ENCODE measurements at places on chromosomes 4 and X.

DNA sequence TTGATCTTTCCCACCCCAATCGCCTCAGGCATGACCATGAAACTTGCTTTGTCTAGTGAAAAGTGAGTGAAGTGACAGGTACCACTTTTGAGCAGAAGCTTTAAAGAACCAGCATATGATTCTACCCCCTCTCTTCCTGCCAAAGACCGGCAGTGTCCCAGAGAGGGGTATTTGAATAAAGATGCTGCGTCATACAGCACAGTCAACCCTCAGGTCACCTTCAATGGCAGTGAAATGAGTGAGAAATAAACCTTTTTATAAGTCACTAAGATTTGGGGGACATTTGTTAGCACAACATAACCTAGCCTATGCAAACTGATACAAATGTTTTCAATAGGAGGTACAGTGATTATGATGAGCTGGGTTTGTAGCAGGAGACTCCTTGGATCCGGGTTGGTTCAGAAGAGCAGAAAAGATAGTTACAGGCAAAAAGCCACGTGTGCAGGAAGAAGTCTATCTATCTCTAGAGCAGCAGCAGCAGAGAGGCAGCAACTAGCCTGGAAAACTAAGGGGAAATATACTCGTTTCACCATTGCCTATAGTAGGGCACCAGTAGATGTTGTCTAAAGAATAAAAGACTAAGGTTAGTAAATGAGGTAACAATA, 30.3 kb upstream of the SPRY1 start:
- no peak for DNase-seq

GRCh38 chr4:81850701-81851100, 379.0 kb upstream of the RASGEF1B start:
- DNase-seq = no peak

DNA sequence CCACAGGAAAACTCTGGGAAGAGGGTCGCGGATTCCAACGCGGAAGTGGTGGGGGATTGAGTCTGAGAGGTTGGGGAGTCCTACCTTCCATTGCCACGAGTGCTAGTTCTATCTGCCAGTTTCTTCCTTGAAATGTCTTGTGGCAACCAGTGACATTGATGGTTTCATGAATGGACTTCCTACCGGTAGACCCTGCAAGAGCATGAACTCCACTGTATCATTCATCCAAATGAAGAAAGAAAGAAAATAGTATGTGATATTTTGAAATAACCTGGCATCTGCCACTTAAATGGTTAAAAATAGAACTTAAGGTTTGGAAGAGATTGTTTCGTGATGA, 1.1 kb upstream of the SLC10A7 start:
- DNase-seq = no peak

- DNase-seq = peak; percentile 0
These were observed 1115.5 kb downstream of the NLGN4X start for GRCh38 chrX:5113128-5113527.

- no peak for DNase-seq
These were observed 1.8 kb downstream of the TLR10 start for GRCh38 chr4:38780833-38781484.

DNA sequence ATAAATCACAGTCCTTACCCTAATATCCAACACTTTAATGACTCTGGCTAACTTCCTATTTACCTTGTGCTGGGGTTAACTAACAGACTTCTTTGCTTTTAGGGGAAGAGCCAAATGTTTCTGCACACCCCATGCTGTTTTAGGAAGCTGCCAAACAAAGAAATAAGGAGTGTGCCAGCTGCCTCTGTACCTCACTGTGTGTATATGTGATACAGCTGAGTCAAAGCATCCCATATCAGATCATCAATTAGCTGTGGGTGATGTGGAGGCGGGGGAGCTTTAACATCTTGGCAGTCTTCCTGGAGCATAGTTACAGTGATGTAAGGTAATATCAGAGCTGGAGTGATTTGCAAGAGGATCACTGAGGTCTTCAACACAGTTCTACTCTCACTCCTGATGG, 95.4 kb downstream of the COL25A1 start:
- no peak for DNase-seq

GRCh38 chr4:145960012-145960411, 21.4 kb upstream of the ZNF827 start:
- no peak for DNase-seq

DNA sequence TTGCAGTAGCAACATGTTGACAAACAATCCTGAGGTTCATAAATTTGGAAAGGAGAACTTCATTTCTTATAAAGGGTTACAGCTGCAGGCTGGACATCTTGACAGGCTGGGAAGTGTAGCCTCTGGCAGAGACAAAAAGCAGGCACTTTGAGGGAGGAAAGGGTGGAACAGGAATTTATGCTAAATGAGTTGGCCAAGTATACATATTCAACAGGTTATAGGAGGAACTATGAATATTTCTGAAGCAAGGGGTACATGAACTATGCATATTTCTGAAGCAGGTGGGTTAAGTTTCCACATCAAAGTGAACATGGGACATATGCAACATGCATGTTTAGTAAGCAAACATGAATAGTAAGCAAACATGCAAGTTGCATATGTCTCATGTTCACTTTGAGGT, 1.6 kb upstream of the ANTXR2 start:
- DNase-seq = no peak

GRCh38 chr4:108045687-108046024, 56.0 kb downstream of the HADH start:
- DNase-seq = no peak

GRCh38 chrX:31130457-31131220, 58.8 kb upstream of the FTHL17 start:
- no peak for DNase-seq

GRCh38 chr4:2172627-2173231, 69.2 kb downstream of the HAUS3 start:
- no peak for DNase-seq

DNA sequence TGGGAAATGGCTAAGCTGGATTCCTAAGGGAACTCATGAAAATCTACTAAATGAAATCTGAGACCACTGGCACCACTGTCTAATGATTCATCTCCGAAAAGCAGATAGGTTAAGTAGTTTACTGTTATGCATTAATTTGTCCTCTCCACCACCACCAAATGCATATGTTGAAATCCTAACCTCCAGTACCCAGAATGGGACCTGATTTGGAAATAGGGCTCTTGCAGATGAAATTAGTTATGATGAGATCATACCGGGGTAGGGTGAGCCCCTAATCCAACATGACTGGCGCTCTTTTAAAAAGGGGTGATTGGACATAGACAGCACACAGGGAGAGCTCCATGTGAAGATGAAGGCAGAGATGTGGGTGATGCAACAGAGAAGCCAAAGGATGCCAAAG, 124.9 kb upstream of the GUCY1A1 start:
- DNase-seq = no peak

DNA sequence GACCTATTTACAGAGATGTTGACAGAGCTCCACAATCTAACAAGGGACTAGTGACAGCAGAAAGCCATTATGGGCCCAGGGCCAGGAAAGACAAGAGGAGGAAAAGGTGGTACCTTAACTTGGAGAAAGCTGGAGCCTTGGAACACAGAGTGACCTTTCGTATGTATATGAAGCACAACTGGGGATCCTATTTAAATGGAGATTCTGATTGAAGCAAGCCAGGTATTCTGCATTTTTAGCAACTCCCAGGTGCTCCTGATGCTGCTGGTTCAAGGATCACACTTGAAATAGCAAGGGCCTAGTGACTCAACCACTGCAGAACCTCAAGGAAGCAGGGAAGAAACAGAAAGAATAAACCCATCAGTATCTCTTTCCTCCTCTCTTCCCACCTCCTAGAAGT, 99.4 kb downstream of the TMEM47 start:
- DNase-seq = no peak

DNA sequence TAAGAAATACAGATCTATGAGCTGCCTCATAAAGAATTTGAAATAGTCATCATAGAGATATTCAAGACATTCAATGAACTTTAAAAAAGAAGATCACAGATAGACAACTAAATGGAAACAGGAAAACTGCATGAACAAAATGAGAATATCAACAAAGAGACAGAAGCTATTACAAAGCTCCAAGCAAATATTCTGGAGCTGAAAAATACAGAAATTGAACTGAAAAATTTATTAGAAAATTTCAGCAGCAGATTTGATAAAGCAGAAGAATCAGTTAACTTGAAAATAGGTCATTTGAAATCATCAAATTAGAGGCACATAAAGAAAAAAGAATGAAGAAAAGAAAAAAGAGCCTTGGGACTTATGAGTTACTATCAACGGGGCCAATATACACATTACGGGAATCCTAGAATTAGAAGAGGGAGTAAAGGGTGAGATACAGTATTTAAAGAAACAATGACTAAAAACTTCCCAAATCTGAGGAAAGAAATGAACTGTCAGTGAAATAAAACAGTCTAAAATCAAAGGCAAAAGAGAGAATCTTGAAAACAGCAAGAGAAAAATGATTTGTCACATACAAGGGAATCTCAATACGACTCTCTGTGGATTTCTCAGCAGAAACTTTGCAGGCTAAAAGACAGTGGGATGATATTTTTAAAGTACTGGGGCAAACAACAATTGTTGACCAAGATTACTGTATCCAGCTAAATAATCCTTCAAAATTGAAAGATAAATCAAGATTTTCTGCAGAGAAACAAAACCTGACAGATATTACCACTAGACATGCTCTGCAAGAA, 641.6 kb downstream of the ANKRD50 start:
- no peak for DNase-seq

- DNase-seq = no peak
These were observed 285.6 kb downstream of the ARHGAP24 start for GRCh38 chr4:85760511-85760910.

- no peak for DNase-seq
These were observed 233.5 kb downstream of the DCTD start for GRCh38 chr4:182683661-182684060.

- DNase-seq = peak; percentile 1
These were observed 99.6 kb downstream of the CFAP47 start for GRCh38 chrX:36019125-36019524.

DNA sequence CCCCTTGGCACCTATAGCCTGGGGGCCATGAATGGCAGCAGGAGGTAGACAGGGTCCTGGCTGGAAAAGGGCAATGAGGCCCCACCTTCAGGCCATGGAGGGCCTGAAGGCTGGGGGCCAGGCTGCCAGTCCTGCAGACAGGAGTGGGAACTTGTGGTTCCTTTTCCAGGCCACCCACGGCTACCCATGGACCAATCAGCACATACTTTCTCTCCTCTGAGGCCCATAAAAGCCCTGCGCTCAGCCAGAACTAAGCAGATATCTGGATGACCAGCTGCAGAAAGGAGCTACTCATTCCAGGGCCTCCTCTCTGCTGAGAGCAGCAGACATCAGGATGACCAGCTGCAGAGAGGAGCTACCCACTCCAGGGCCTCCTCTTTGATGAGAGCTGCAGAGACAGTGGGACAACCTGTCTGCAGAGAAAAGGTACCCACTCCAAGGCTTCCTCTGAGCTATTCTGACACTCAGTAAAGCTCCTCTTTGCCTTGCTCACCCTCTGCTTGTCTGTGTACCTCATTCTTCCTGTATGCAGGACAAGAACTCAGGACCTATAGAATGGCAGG, 67.2 kb downstream of the NAA11 start:
- no peak for DNase-seq

DNA sequence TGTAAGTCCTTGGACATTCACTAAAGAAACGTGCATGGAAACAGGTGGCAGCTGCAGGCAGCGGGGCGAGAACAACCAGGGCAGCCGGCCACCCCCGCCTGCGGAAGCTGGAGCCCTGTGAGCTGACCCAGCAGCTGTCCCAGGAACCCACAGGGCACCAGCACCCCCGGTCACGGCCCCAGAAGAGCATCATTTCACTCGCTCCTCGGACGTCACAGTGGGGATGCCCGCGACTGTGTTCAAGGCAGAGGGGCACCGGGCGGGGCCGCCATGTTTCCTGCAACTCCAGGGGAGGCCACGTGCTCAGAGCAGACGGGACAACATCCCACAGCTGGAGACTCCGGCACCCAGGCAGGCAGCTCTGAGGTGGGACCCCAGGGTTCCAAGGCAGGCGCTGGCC, 45.0 kb upstream of the CPLX1 start:
- no peak for DNase-seq

- no peak for DNase-seq
These were observed 205.5 kb upstream of the NUDT6 start for GRCh38 chr4:123127875-123128274.

- no peak for DNase-seq
These were observed 25.5 kb upstream of the RXFP1 start for GRCh38 chr4:158496030-158496741.

GRCh38 chrX:138986866-138987265, 275.3 kb upstream of the FGF13 start:
- DNase-seq = no peak

DNA sequence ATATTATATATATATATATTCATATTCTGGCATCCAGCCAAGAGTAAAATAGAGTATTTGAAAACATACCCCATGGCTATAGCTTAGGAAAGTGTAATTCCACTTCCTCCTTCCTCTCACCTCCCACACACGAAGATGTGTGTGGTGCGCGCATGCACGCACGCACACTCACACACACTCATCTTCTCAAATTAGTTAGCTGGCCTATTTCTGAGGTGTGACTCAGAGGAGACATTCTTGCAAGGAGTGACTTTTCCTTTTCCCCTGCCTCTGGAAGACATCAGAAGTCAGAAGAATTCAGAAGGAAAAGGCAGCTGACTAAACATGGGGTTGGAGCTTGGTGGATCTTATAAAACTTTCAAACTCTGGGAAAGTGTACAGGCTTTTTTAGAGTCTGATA, 8.8 kb downstream of the ENPEP start:
- DNase-seq = no peak

GRCh38 chr4:87116231-87116630, 104.2 kb downstream of the KLHL8 start:
- DNase-seq = no peak

- no peak for DNase-seq
These were observed 51.7 kb downstream of the TMEM154 start for GRCh38 chr4:152628128-152628527.

- no peak for DNase-seq
These were observed 2.7 kb downstream of the ELOVL6 start for GRCh38 chr4:110195561-110196205.

GRCh38 chr4:86160426-86160825, 199.4 kb downstream of the MAPK10 start:
- no peak for DNase-seq

- no peak for DNase-seq
These were observed 13.5 kb downstream of the RXFP1 start for GRCh38 chr4:158535130-158535614.

DNA sequence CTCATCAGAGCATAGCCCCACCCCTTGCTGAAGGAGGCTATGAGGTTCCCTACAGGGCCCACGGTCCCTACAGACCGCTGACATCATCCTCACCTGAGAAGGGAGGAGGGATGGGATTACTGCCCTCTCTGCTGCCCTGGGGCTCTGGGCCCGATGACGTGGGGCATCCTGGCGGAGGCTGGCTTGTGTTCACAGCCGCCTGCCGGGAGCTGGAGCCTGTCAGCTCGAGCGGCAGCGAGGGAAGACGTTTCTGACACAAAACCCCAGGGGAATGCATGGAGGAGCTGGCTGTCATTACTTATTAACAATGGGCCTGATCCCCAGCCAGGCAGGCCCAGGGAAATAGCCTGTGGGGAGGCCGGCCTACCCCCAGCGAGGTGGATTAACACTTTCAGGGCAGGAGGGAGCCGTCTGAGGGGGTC, 106.6 kb upstream of the ATP6AP2 start:
- no peak for DNase-seq

Measured in LoVo (cell line).